ENCODE measurements at places on chromosomes 2 and 18. TPM values are rescaled to one million over a fixed set of nuclear protein-coding genes. Genes with fewer than 3 reads are reported as not detected.

GRCh38 chr2:168528469-168528868 is 72.4 kb downstream of the CERS6 start:
- H3K4me1 ChIP-seq, result peaks cover 51% of the 10 kb centered on the region
- no peaks in the 10 kb centered on the region for H3K27me3 ChIP-seq
- DNase-seq, result no peak
- no peak overlapping the region for H3K27ac ChIP-seq
- H3K4me3 ChIP-seq, result no peak overlapping the region
- H3K36me3 ChIP-seq, result peaks cover 12% of the 10 kb centered on the region

The EML6 gene
- total RNA-seq, result 1.3 TPM

DNA sequence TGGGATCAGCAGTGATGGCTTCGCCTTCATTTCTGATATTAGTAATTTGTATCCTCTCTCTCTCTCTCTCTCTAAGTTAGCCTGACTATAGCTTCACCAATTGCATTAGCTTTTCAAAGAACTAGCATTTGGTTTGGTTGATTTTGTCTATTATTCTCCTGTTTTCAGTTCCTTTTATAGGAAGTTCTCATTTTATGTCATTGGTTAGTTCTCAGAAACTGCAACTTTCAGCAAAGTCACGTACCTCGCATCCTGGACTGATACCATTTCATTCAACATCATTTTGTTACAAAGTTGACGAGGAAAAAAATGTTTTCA is 450.8 kb downstream of the EIPR1 start:
- no peaks in the 10 kb centered on the region for H3K36me3 ChIP-seq
- peaks cover 7% of the 10 kb centered on the region for H3K27me3 ChIP-seq
- DNase-seq, result no peak
- no peaks in the 10 kb centered on the region for H3K4me1 ChIP-seq

- no peaks in the 10 kb centered on the region for H3K27me3 ChIP-seq
- H3K36me3 ChIP-seq, result peaks cover 57% of the 10 kb centered on the region
- H3K4me3 ChIP-seq, result peak overlapping the region; percentile 100
Measured at GRCh38 chr2:101002562-101003277, 631 bp downstream of the RPL31 start.

The FBXO15 gene
- total RNA-seq, result 3.0 TPM

DNA sequence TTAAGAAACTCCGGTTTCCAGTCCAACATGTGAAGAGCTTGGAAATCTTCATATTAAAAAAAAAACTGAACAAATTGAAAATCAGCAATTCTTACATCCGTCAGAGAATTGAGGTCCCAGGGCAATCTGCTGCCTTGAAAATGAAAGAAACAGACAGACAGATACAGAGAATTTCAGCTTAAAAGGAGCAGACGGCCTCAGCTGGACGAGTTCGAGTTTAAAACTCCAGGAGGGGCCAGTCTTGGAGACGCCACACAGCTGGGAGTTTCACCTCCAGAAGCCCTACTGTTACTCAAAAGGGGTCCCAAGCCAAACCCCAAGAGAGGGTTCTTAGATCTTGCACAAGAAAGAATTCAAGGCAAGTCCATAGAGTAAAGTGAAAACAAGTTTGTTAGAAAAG is 226.5 kb upstream of the ARL4C start:
- no peaks in the 10 kb centered on the region for H3K4me1 ChIP-seq
- no peaks in the 10 kb centered on the region for H3K36me3 ChIP-seq
- DNase-seq, result no peak
- H3K4me3 ChIP-seq, result no peak overlapping the region
- H3K27me3 ChIP-seq, result peaks cover 5% of the 10 kb centered on the region
- H3K27ac ChIP-seq, result no peak overlapping the region

- H3K36me3 ChIP-seq, result peaks cover 21% of the 10 kb centered on the region
- no peak for DNase-seq
- H3K27me3 ChIP-seq, result no peaks in the 10 kb centered on the region
Measured at GRCh38 chr2:239324456-239324855, 76.4 kb downstream of the HDAC4 start.

GRCh38 chr18:8478166-8478967 is 130.9 kb upstream of the RAB12 start:
- no peak overlapping the region for H3K27ac ChIP-seq
- H3K4me1 ChIP-seq, result no peaks in the 10 kb centered on the region
- H3K36me3 ChIP-seq, result no peaks in the 10 kb centered on the region
- H3K4me3 ChIP-seq, result no peak overlapping the region
- H3K27me3 ChIP-seq, result peaks cover 6% of the 10 kb centered on the region

DNA sequence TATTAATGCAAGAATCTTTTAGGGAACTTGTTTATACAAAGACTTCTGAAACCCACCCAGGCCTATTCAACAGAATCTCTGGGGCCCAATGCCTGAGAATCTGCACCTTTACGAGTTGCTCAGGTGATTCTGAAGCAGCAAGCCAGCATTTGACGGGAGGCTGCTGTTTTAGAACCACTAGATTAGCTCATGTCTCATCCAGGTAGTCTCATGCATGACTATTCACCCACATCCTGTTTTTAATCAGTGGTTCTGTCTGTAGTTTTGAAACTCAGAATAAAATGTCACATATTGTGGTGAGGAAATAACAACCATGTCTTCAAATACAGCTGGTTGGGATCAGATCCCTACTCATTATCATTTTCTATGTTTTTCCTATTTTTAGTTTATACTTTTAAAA is 39.5 kb downstream of the CYTIP start:
- peak overlapping the region; percentile 22 for H3K4me3 ChIP-seq
- H3K4me1 ChIP-seq, result peaks cover 66% of the 10 kb centered on the region
- H3K36me3 ChIP-seq, result peaks cover 66% of the 10 kb centered on the region
- peak overlapping the region; percentile 96 for H3K27ac ChIP-seq

The CNOT9 gene
- 129 TPM for total RNA-seq

Data from activated naive CD8-positive, alpha-beta T cell treated with anti-CD3 and anti-CD28 coated beads for 36 hours (primary cell).